Regular cardiac myocyte (primary cell): ENCODE measurements at places on chromosomes 5 and 9. TPM values are rescaled to one million over a fixed set of nuclear protein-coding genes. Genes with fewer than 3 reads are reported as not detected.

GIN1 gene
- total RNA-seq = 5.9 and 6.2 TPM in 2 replicates

PGM5 gene
- total RNA-seq = 8.8 and 33.5 TPM in 2 replicates

LAMC3 gene
- under 0.01 TPM in 2 replicates for total RNA-seq

TLX3 gene
- not detected in 2 replicates for total RNA-seq

TMEM171 gene
- 5.6 and 9.0 TPM in 2 replicates for total RNA-seq

ISL1 gene
- total RNA-seq = not detected in 2 replicates

PCDHB14 gene
- 0.58 and 2.5 TPM in 2 replicates for total RNA-seq
